ENCODE measurements at places on chromosomes 4 and X. TPM values are rescaled to one million over a fixed set of nuclear protein-coding genes. Genes with fewer than 3 reads are reported as not detected.

- DNase-seq, result no peak
These were observed 14.7 kb upstream of the CBR4 start for GRCh38 chr4:169024762-169025161.

GRCh38 chrX:93741811-93742210, 67.8 kb downstream of the FAM133A start:
- no peak for DNase-seq

GRCh38 chr4:106670976-106671375, 302.4 kb upstream of the GIMD1 start:
- DNase-seq, result no peak

DNA sequence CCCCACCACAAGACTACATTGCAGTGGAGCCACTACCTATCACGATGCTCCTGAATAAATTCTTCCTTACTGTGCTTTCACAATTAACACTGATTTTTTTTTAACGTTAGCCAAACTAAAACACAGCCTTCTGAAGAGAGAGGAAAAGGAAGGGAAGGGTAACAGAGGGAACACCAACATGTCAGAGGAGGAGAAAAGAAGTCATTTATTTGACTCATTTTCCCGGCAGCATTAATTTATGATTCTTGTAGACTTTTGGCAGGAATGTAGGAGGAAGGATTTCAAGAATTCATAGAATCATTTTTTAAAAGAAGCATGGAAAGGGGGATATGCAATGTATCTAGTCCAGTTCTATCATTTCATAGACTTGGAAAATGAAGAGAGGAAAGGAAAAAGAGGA, 74.3 kb upstream of the IQCM start:
- no peak for DNase-seq

- no peak for DNase-seq
These were observed 18.2 kb downstream of the HOPX start for GRCh38 chr4:56662782-56663468.

GRCh38 chr4:3715061-3715854, 50.9 kb upstream of the ADRA2C start:
- no peak for DNase-seq

- DNase-seq, result no peak
These were observed 45.3 kb downstream of the FAT4 start for GRCh38 chr4:125359960-125360634.

DNA sequence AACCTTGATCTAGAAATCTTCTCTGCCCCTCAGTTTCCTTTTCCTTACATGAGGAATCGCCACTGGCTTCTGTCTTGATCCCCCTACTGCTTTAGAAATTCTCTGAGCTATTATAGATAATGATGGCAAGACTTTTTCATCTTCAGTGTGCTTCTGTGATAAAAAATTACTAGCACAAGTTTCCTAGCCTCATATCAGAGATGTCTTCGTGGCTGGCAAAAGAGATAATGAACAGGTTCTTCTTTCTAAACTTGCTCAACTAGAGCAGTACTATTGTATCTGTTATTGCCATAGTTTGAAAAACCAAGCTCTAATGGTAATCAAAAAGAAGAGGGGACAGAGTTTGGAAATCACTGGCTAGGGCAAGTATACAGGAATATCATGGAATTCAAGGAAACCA, 4.1 kb upstream of the PDGFC start:
- DNase-seq, result no peak

DNA sequence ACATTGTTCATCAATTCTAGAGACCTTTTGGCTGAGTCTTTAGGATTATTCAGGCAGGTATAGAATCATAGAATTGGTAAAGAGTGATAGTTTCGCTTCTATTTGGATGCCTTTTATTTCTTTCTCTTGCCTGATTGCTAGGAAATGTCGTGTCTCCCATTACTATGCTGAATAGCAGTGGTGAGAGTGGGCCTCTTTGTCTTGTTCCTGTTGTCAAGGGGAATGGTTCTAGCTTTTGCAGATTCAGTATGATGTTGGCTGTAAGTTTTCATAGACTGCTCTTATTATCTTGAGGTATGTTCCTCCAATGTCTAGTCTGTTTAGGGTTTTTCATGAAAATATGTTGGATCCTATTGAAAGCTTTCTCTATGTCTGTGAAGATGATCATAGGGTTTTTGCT, 200.2 kb upstream of the PABPC4L start:
- no peak for DNase-seq

DNA sequence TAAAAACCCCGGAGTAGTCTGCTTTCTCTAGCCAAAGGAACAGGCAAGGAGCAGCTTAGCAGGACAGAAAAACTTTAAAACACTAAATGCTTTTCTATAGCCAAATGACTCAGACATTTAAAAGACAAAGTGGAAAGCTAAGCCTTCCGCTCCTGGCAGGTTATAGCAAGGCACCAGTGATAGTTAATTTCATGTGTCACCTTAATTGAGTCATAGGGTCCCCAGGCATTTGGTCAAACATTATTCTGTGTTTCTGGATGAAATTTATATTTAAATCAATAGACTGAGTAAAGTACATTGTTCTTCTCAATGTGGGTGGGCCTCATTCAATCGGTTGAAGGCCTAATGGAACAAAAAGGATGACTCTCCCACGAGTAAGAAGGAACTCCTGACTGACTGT, 885.7 kb upstream of the ADGRL3 start:
- DNase-seq, result no peak

- peak; percentile 20 for DNase-seq
These were observed 626.7 kb upstream of the BOD1L1 start for GRCh38 chr4:14254252-14254651.

DNA sequence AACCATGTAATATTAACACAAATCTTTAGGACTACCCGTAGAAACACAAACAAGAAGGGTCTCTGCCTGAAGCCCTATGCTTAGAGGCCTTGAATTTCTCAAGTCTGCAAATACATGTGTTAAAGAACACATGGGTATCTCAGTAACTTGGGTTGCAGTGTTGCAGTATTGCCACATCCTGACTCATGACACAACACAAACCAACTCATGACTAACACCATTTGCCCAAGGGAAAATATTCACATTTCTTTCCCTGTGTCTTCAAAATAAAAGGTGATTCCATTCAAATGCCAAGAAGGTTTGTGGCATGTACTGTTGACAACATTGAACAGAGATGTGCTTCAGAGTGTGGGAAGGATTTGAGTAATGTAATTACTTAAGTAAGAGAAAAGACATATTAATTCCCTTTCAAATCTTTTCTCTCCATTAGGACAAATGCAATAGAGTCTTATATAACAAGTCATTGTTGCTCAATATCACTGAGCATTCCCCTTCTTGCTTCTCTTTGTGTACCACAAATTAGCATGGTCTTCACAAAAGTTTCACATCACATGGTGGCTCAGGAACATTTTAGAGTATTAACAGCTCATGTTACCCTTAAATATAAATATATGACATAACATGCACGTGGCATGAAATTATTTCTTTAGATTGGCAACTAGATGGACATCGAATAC, 487.1 kb downstream of the STPG2 start:
- DNase-seq, result no peak

- DNase-seq, result no peak
These were observed 637.8 kb downstream of the BCOR start for GRCh38 chrX:39459952-39460351.

GRCh38 chr4:64670647-64671046, 261.4 kb upstream of the TECRL start:
- DNase-seq, result no peak

GCNA gene
- total RNA-seq, result 3.0 TPM

DGKK gene
- total RNA-seq, result not detected

C4orf51 gene
- not detected for total RNA-seq

ADRA2C gene
- 3.5 TPM for total RNA-seq

Data from breast epithelium (tissue), 4 donors.